ENCODE measurements at places on chromosomes 11 and 22.

DNA sequence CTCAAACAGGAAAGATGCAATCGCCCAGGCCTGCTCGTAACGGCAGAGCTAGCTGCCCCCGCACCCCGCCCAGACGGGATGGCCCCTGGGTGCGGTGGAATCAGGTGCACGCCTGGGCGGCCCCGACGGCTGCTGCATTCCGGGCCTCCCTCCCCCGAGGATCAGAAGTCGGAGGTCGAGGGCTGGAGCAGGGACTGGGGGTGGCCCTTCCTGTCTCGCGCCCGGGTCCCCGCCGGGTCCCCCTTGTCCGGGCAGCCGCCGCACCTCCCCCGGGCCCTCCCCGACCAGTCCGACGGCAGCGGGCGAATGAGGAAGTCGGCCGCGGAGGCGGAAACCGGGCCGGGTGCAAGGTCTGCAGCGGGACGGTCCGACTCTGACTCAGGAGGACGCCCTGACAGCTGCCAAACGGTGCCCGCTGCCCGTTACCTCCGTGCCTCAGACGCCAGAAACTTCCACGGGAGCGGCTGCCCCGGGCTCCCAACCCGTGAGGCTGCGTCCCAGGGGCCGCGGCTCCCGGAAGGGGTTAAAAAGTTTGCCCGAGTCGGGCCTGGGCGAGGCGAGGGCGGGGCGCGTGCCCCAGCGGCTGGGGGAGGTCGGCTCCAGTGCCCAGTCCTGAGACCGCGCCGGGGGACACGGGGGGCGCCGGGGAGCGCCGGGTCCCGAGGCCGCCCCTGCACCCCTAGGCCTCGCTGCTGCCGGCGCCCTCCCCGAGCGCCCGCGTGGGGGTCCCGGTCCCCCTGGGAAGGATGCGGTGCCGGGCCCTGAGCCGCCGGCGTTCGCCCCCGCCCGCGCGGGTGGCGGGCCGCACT is 663 bp downstream of the MYH9 start:
- peak; percentile 83 for DNase-seq

DNA sequence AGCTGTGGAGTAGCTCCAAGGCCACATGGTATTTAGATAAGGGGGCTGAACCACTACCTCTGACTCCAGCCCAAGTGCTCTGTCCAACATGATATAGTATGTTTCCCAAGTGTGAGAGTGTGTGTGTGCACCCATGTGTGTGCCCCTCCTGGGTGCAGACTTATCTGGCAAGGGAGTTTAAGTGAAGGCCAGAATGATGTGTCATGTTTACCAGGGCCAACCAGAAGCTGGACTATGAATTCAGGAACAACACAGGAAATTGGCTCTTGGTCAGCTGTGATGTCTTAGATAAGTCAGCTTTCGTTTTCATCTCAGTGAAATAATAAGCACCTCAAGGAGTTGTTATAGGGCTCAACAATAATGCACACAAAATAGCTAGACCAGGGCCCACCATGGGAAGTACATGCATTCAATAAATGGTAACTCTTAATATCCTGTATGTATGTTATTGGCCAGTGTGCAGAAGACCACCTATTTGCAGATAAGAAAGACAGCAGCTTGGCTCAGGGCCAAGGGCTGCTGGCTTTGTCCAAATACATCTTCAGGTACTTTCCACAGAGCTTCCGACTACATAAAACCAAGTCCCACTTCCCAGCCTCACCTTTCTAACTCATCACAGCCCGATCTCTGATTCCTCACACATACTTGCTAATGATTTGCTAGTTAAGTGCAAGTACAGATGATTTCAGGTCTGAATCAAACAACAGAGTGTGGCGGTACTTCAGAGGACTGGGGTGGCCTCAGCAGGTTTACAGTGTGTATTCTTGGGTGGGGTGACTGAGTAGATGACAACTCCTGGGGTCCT is 120.9 kb downstream of the ME3 start:
- DNase-seq, result no peak

DNA sequence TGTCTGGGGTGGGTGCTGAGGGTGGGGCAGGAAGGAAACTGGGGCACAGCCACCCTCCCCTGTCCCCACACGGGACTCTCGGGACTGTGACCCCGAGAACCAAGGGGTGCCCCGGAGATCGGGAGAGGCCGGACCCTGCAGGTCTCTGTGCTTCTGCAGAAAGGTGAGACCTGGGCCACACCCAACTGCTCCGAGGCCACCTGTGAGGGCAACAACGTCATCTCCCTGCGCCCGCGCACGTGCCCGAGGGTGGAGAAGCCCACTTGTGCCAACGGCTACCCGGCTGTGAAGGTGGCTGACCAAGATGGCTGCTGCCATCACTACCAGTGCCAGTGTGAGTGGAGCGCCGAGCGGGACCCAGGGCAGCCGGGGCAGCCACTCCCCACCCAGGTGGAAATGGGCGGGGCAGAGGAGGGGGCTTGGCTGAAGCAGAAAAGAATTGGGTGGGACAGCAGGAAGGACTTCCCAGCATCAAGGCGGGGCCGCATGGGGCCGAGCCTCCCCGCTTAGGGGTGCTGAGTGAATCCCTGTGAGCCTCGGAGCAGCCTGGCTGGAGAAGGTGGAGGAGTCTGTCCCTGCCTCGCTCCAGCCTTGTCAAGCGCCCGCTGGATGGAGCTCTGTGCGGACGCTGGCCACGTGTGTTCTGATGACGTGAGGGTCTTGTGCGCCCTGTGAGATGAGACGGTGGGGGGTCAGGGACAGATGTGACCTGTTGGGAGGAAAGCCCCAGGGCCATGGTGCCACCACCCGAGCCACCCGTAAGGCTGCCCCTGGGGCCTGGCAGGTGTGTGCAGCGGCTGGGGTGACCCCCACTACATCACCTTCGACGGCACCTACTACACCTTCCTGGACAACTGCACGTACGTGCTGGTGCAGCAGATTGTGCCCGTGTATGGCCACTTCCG is 29.3 kb upstream of the MUC5B start:
- DNase-seq, result peak; percentile 7

DNA sequence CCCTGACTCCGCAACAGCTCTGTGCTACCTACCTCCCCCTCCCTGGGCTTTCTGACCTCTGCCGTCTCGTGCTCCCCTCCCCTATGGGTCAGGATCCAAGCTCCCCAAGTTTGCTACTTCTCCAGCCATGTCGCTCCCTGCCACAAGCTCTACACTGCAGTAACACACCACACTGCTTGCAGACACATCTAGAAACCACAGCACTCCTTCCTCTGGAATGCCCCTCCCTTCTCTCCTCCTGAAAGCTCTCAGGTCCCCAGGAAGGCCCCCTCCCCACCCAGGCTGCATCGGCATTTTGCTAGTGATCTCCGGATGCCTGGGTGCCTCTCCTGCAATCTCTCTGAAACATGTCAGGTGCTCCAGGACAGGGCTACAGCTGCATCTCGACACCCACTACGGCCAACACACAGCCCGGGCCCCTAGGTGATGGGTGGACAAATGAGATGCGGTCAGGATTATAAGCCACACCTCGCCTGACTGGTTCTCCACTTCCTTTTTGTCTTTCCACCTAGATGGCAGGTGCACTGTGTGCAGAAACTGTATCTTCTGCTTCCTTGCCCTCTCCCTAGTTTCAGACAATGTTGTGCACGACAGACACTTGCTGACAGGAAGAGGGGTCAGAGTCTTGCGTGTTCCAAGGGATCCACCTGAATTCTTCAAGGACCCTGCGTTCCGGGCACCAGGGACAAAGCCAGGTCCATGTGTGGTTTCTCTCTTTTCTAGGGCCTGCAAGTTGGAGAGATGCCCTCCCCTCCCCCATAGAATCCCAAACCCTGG is 22.9 kb downstream of the RPUSD4 start:
- peak; percentile 33 for DNase-seq

DNA sequence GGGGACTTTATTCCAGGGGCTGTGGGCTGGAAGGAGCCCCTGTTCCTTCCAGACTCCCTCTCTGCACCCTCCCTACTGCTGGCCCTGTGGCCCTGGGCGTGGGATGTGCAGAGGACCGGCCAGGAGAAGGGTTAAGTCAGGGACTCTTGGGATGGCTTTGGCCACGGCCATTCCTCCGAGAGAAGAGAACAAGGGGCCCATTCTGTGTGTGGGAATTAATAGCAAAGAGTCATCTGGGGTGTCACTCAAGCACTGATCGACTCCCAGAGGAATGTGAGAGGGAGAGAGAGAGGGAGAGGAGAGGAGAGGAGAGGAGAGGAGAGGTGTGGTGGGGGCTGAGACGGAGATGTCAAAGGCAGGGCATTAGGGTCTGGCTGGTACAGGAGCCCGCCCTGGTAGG is 14.2 kb upstream of the SOX10 start:
- DNase-seq, result no peak

DNA sequence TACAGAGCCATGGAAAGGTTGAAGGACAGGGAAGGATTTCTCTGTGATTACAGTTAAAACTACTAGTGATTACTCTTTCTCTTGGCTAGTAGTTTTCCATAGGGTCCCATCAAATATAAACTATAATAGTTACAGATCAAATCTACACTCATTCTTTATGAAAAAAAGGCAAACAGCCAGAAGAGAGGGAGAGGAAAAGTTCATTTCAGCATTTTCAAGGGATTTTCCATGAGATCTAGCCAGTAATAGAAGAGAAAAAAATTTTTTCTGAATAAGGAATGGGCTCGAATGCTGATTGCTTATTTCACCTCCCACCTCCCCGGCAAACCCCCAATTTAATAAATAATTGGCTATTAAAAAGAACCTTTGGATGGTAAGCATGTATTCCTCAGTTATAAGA is 74.8 kb upstream of the BLID start:
- DNase-seq, result no peak

DNA sequence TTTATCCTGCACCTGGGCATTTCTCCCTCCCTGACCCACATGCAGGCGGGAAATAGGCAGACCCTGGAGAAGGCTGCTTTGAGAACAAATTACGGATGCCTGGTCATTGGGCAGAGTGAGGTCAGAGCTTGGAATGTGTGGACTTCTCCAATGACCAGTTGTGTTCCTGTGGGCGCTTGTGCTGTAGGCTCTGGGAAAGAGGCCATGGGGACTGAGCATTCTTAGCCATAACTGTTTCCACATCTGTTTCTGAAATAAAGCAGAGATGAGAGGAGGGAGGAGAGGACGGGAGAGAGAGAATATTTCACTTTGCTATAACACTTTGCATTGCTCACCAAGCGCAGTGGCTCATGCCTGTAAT is 11.2 kb upstream of the TMEM184B start:
- DNase-seq, result no peak

DNA sequence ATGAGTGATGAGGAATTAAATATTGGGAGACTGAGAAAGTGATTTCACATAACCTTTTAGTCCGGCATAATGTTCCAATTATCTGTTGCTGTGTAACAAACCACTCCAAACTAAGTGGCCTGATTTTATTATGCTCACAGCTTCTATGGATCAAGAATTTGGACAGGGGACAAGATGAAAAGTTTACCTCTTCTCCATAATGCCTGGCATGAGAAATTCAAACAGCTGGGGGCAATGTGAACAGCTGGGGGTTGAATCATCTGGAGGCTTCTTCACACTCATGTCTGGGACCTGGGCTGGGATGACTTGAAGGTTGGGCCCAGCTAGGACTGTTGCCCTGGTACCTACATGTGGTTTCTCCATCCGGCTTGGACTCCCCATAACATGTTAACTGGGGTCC is 99.4 kb upstream of the DRD2 start:
- DNase-seq, result no peak

GRCh38 chr11:16000065-16000464 is 356.3 kb downstream of the SOX6 start:
- DNase-seq, result no peak

DNA sequence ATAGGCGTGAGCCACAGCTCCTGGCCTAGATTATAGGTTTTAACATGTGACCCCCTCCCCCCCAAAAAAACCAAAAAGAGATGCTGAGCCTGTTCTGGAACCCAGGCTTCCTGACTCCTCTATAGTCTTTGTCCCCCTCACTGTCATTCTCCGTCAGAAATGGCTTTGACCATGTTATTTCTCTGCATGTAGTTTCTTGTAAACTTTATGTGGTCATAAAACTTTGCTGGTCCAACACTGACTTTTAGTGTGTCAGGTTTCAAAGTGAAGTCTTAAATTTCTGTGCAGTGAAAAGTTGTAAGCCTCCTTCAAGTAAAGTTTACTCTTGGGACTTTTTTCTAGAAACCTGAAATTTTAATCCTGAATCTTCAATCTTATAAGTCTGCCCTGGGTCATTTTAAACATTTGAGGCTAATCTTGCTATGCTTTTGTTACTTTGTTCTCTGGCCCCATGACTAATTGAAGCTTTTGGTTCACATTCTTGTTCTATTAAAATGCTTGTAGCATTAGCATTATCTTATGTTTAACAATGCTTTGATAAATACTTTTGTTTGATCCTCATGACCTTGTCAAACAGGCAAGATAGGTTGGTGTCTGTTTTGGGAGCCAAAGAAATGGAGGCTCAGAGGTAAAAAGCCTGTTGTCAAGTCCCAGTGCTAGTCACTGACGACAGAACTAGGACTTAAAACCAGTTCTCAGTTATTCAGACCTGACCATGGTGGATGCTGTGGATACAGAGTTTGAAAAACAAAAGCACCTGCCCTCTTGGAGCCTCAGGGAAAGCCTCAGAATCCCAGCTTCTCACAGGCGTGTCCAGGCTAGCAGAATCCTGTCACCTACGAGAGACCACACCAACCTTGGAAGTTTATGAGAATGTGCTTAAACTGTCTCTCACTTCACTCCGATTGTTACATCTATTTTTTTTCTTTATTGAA is 87.7 kb upstream of the HORMAD2 start:
- DNase-seq, result no peak

- DNase-seq, result peak; percentile 58
Observed at GRCh38 chr11:69718147-69718546, 14.3 kb upstream of the FGF19 start.

- DNase-seq, result peak; percentile 73
Observed at GRCh38 chr11:119056421-119056999, 495 bp downstream of the HYOU1 start.

DNA sequence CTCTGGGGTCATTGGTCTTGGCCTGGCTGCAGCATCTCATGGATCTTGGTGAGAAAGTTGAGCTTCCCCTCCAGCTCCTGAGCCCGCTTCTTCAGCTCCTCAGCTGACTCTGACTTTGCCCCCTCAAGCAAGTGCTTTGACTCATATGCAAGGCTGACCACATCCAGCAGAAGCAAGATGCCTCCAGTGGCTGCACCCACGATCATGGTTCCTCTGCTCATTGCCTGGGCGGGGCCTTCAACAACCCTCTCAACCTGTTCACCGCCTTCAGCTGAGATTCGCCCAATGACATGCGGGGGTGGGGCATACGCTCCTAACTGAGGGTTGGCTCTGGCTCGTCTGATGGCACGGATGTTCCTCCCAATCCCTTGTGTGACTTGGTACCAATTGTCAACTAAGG is 11.9 kb downstream of the APOL2 start:
- DNase-seq, result no peak

GRCh38 chr11:73521621-73522020 is 76.3 kb downstream of the FAM168A start:
- no peak for DNase-seq

- DNase-seq, result no peak
Observed at GRCh38 chr22:17606496-17606895, 22.1 kb downstream of the ATP6V1E1 start.
